ENCODE measurements at places on chromosomes 7 and 10.

- DNase-seq, result no peak
Observed at GRCh38 chr7:1533547-1534329, 3.2 kb downstream of the MAFK start.

GRCh38 chr10:128864554-128865295 is 602.3 kb upstream of the MGMT start:
- DNase-seq, result no peak

DNA sequence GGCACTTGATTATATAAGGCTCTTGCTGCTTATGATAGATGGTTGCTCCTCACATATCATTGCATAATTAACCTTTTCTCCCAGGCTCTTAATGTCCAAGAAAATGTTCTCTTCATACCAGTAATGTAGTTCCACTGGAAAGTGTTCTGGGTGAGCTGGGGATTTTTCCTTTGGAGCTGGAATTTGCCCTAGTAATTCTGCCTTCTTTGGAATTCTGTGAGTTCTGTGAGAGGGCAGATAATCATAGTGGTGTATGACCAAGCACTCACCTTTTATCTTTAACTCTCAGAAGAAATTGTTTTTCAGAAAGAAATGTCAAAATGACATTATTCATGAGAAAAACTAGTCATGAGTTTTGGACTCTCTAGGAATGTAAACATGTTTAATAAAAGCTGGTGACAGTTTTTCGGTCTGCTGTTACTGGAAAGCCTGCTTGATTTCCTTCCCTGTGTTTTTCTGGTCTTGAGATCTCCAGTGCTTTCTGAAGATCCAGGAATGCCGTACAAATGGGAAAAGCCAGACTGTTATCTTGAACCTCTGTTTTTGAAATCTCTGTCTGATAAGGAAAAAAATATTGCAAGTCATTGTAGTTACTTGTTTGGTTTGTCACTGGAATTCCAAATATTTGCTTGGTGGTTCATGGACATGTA is 148.3 kb upstream of the PRPS1L1 start:
- DNase-seq, result no peak

GRCh38 chr10:124336186-124336585 is 82.5 kb downstream of the OAT start:
- DNase-seq, result no peak

GRCh38 chr10:117457071-117457810 is 82.0 kb upstream of the PDZD8 start:
- no peak for DNase-seq

DNA sequence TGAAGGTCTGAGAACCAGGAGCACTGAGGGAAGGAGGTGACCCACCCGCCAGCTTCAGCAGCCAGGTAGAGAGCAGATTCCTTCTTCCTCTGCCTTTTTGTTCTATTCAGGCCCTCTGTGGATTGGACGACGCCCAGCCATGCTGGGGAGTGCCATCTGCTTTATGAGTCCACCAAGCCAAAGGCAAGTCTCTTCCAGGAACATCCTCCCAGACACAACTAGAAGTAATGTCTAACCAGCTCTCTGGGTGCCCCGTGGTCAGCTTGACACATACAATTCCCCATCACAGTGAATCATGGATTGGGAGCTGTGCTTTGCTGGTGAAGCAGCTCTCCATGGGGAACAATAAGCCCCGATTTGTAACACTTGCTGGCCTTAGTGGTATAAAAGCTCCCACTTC is 125.2 kb downstream of the CCDC3 start:
- no peak for DNase-seq

GRCh38 chr10:86319676-86320075 is 46.9 kb downstream of the GRID1 start:
- DNase-seq, result no peak

GRCh38 chr10:103445767-103446567 is 6.2 kb downstream of the CALHM2 start:
- DNase-seq, result no peak

DNA sequence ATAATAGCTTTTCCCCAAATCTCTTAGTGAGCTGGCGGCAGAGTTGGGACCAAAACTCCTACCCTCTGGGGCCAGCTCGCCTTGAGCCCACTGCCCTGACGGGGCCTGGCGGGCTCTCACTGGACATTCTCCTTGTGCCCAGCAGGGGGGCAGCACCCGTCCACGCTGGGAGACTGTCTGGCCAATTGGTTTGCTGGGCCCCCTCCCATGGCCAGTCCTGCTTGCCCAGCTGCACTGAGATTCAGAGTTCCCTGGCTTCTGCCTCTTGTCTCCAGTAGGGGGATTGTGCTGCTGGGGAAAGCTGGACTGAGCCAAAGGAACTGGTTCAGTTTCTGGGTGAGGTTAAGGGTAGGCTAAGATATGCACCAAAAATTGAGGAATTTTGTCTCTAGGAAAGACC is 59.8 kb downstream of the RAMP3 start:
- no peak for DNase-seq

GRCh38 chr10:31179091-31179680 is 139.8 kb upstream of the ZEB1 start:
- DNase-seq, result no peak

DNA sequence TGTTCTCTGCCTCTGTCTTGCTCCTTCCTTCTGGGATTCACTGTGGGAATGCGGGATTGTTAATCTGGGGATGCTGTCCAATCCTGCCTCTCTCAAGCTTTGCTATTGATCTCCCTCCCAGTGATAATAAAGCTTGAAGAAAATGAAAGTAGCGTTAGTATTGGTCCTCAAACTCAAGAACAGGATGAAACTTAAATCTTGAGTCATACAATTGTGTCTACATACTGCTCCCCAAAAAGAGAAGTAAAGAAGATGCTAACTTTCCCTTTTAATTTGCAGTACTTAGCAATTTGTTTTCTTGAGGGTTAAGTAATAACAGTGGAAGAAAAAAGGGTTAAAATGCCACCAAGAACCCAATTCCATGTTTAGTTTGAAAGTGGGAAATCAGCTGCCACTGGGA is 13.6 kb downstream of the CFTR start:
- no peak for DNase-seq

DNA sequence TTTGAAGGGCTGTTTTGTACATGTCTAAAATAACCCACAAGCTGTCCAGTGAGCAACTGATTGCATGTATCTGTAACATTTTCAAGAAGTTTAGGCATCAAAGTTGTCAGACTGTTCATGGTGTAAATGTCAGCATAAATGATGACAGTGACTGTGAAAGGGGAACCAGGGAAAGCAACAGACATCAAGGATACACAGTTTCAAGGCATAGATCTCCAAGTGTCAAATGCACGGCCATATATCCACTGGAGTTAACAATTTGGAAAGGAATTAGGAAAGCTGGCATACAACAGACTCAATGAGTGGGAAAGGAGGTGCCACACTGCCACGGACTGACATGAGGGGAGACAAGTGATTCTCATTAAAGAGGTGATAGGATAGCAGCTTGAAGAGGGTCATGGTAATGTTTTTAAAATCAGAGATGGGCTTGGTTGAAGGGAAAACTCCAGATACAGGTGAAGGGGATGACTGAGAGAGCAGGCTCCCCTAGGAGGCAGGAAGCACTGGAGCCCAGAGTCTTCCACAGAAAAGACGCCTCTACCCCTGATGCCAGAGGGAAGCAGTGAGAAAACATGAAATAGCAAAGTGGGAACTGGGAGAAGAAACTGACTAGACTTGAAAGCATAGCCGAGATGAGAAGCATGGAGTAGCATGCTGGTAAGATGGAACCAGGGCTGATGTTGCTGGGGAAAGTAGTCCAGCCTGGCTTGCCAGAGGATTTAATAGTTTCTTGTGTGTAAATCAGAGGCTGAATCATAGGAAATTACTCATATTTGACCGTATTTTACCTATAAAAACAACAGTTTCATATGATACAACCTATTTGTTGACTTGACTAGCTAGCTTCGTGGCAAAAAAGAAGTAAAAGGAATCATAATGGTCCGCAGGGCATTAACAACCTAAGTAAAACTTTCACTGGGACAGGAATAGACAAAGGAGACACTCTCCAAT is 18.6 kb downstream of the NSMCE4A start:
- DNase-seq, result no peak

- DNase-seq, result peak; percentile 46
Observed at GRCh38 chr7:117014673-117015133, 61.4 kb downstream of the ST7 start.

DNA sequence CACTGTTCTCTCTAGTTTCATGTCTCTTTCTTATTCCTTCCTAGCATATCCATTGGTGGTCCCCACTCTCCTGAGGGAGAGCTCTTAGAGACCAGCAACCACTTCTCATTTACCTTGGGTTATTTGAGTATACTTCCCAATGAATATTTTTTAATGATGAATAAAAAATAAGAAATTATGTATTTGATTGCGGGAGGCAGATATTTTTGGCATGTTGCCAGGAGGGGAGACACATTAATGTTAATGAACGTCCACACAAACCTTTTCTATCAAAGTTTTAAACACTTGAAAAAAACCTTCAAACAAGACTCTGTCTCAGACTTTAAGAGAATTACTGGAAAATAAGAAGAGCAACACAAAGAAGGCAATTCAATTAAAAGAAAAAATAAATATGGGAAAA is 260.6 kb upstream of the MAGI2 start:
- DNase-seq, result no peak

- peak; percentile 49 for DNase-seq
Observed at GRCh38 chr10:78974617-78975317, 94.0 kb upstream of the ZMIZ1 start.

DNA sequence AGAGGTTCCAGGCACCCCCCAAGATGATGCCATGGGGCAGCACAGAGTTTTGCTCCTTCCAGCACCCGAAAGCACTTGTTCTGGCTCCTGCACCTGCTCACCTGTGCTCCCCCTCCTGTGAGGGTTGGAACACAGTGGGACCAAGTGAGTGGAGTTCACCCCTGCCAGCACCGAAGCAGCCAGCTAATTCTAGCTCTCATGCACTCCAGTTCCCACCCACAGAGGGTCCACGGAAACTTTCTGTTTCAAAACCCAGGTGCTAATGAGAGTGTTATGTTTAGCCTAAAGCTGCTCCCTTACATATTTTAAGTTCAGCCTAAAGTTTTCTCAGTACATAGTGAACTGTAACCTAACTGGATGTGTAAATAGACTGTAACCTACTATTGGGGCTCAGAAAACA is 42.6 kb upstream of the SLC35G1 start:
- no peak for DNase-seq

GRCh38 chr7:38584443-38585210 is 46.5 kb downstream of the AMPH start:
- no peak for DNase-seq

- DNase-seq, result peak; percentile 51
Observed at GRCh38 chr7:128084896-128085608, 53.8 kb upstream of the LRRC4 start.

GRCh38 chr10:89079961-89080360 is 89.4 kb downstream of the FAS start:
- DNase-seq, result no peak

- peak; percentile 48 for DNase-seq
Observed at GRCh38 chr7:28573651-28574301, 161.5 kb downstream of the CREB5 start.

DNA sequence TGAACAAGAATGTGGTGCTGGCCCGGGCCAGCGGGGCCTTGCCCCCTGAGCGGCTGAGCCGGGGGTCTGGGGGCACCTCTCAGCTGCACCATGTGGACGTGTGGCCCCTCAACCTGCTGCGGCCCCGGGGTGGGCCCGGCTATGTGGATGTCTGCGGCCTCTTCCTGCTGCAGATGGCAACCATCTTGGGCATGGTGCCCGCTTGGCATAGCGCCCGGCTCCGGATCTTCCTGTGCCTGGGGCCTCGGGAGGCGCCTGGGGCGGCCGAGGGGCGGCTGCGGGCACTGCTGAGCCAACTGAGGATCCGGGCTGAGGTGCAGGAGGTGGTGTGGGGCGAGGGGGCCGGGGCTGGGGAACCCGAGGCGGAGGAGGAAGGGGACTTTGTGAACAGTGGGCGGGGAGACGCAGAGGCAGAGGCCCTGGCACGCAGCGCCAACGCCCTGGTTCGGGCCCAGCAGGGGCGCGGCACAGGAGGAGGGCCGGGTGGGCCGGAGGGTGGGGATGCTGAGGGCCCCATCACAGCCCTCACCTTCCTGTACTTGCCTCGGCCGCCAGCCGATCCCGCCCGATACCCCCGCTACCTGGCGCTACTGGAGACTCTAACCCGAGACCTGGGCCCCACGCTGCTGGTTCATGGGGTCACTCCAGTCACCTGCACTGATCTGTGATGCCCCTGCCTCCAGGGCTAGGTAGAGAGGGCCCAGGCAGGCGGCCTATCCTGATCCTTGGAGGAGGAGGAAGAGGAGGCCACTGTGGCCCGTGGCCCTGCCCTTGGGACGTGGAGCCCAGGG is 1.1 kb upstream of the TRIP6 start:
- peak; percentile 36 for DNase-seq

DNA sequence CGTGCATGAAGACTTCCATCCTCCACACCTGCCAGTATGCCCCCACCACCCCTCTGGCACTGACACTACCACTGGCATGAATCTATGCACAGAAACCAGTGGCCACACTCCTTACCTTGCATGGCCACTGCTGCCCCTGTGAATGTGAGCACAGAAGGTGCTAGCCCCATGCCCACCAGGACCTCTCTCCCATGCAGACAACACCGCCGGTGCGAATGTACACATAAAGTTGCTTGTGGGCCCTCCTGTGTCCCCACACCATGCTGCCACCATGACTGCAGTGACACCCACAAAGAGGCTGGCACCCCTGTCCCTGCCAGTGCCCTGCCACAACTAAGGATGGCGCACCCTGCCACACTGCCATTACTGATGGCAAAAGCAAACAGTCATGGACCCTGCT is 289.5 kb upstream of the KCND2 start:
- no peak for DNase-seq

- DNase-seq, result no peak
Observed at GRCh38 chr10:19549503-19549902, 266.7 kb upstream of the PLXDC2 start.

DNA sequence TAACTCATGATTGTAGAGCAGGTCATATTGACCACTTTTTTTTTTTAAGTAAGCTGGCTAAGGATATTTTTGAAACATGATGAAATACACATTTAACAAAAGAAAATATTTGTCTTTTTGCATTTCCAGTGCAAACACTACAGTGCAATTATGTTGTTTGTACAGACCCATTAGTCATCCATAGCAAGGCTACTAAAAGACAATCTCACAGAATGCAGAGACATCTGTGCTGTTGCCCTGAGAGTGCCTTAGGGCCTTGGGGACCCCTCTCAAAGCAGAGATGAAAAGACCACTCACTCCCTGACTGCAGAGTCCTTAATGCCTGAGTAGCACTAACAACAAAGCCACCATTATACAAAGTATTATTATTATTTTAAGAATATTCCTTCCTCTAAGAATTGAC is 104.5 kb downstream of the NRCAM start:
- DNase-seq, result peak; percentile 87

GRCh38 chr7:139702313-139702731 is 75.5 kb downstream of the HIPK2 start:
- DNase-seq, result peak; percentile 50

Measured in NCI-H2081 (cell line).